MM.1S (cell line): ENCODE measurements at places on chromosomes 7 and 10.

DNA sequence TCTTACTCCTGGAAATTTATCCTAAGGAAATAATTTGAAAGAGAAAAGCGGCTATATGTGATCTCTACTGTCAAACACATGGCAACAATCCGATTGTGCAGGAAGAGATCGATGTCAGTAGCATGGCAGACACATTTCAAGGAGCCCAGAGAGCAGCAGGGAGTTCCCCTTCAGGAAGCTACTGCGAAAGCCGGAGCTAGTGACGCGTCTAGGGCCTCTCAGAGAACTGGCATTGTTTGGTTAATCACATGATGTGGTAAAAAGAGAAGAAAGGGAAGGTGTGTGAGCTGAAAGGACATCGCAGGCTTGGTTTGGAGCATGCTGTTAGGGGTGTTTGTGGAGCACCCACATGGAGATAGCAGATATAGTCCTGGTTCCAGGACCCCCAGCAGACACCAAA lies 74.9 kb downstream of the BEND7 start:
- no peak overlapping the region for H3K27ac ChIP-seq
- DNase-seq, result no peak
- H3K36me3 ChIP-seq, result no peaks in the 10 kb centered on the region
- no peaks in the 10 kb centered on the region for H3K27me3 ChIP-seq

- no peak overlapping the region for H3K4me3 ChIP-seq
- DNase-seq, result no peak
- H3K27ac ChIP-seq, result no peak overlapping the region
- no peaks in the 10 kb centered on the region for H3K27me3 ChIP-seq
Measured at GRCh38 chr7:120442838-120443237, 169.9 kb downstream of the KCND2 start.

- H3K36me3 ChIP-seq, result no peaks in the 10 kb centered on the region
- DNase-seq, result no peak
- H3K27me3 ChIP-seq, result no peaks in the 10 kb centered on the region
- H3K27ac ChIP-seq, result no peak overlapping the region
- H3K4me1 ChIP-seq, result no peaks in the 10 kb centered on the region
Measured at GRCh38 chr10:59317066-59317465, 45.3 kb downstream of the FAM13C start.

DNA sequence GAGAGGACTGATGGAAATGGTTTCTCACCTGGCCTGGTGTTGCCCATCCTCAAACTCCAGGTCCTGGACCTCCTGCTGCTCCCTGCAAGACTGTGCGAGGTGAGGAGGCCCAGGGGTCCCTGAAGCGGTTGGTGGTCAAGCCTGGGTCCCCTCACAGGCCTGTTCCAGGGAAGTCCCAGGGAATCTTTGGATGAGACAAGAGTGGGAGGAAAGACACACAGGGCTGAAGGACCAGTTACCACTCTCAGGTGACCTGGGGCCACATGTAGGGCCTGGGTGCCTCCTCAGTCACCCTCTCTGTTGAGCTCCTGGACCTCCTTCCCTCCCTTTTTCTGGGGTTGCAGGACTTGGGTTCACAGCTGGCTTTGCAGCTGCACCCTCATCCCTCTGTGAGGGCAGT lies 42.6 kb upstream of the CXCL12 start:
- no peak overlapping the region for H3K27ac ChIP-seq
- no peak for DNase-seq
- no peaks in the 10 kb centered on the region for H3K4me1 ChIP-seq
- H3K36me3 ChIP-seq, result no peaks in the 10 kb centered on the region
- H3K27me3 ChIP-seq, result no peaks in the 10 kb centered on the region
- H3K4me3 ChIP-seq, result no peak overlapping the region

DNA sequence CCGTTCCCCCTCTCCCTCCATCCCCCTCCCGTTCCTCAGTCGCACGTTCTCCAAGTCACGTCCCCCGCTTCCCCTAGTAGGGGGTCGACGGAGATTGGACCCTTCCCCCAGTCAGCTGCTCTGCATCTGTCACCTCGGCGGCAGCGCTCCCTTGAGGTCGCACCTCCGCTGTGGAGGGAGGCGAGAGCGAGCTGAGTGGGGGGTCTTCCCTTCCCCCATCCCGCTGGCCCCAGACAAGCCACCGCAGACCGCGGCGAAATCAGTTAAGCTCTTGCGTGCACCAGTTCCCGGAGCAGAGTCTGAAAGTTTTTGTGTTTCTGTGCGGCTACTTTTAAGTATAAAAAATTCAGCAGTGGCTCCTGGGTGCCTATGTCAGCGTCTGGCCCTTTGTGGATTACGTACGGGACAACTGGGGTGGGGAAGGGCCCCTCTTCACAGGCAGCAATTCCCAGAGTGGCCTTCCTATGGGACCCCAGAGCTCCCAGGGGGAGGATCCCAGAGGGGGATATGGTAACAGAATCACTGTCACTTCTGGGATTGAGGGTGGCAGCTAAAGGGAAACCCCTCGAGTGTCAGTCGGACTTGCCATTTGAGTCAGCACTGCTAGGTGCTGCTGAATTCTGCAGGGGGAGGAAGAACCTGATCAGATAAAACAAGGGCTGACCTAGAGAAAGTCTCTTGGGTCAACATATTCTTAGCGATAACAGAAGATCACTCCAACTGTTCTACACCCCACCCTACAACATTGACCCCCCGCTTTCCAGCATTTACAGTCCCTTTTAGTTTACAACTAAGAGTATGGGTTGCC lies 12.5 kb upstream of the DDIT4 start:
- H3K27ac ChIP-seq, result peak overlapping the region; percentile 99
- peak; percentile 82 for DNase-seq
- no peaks in the 10 kb centered on the region for H3K27me3 ChIP-seq
- H3K36me3 ChIP-seq, result no peaks in the 10 kb centered on the region

GRCh38 chr7:64515330-64515729 lies 47.5 kb downstream of the ZNF680 start:
- H3K27me3 ChIP-seq, result no peaks in the 10 kb centered on the region
- no peaks in the 10 kb centered on the region for H3K36me3 ChIP-seq
- no peak for DNase-seq
- H3K27ac ChIP-seq, result no peak overlapping the region

- no peak overlapping the region for H3K27ac ChIP-seq
- no peaks in the 10 kb centered on the region for H3K27me3 ChIP-seq
- H3K4me1 ChIP-seq, result no peaks in the 10 kb centered on the region
- H3K4me3 ChIP-seq, result peak overlapping the region; percentile 22; the same call in 1 of the 2 replicates
- no peaks in the 10 kb centered on the region for H3K36me3 ChIP-seq
Measured at GRCh38 chr7:23490357-23491135, 20.3 kb upstream of the IGF2BP3 start.

GRCh38 chr7:2843191-2843685 lies 870 bp downstream of the GNA12 start:
- H3K4me1 ChIP-seq, result no peaks in the 10 kb centered on the region
- DNase-seq, result no peak
- peak overlapping the region; percentile 71 for H3K4me3 ChIP-seq
- no peaks in the 10 kb centered on the region for H3K27me3 ChIP-seq

GRCh38 chr7:131959106-131959812 lies 402.8 kb upstream of the PODXL start:
- H3K27ac ChIP-seq, result no peak overlapping the region
- no peaks in the 10 kb centered on the region for H3K4me1 ChIP-seq
- no peaks in the 10 kb centered on the region for H3K36me3 ChIP-seq
- no peaks in the 10 kb centered on the region for H3K27me3 ChIP-seq
- H3K4me3 ChIP-seq, result no peak overlapping the region

DNA sequence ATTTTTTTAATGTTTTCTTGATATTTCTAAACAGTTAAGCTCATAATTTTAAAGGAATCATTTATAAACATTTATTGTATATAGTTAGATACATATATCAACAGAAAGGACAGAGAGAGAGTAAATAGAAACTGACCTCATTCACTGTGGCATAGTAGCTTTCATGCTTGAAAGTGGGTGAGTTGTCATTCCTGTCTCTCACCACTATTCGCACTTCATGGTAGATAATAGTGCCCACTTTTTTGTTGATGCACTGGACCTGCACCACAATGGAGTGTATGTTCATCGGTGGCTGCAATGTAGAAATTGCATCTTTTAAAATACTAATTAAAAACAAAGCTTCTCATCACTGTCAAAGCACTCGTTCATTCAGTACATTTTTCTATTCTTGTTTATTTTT lies 432.0 kb downstream of the PCDH15 start:
- no peak overlapping the region for H3K27ac ChIP-seq
- no peaks in the 10 kb centered on the region for H3K27me3 ChIP-seq
- no peak overlapping the region for H3K4me3 ChIP-seq
- H3K4me1 ChIP-seq, result no peaks in the 10 kb centered on the region

GRCh38 chr7:75064291-75064690 lies 9.3 kb downstream of the RCC1L start:
- DNase-seq, result no peak
- no peaks in the 10 kb centered on the region; the same call in 1 of the 2 replicates for H3K36me3 ChIP-seq
- no peaks in the 10 kb centered on the region for H3K27me3 ChIP-seq
- H3K4me1 ChIP-seq, result no peaks in the 10 kb centered on the region
- H3K4me3 ChIP-seq, result no peak overlapping the region
- H3K27ac ChIP-seq, result no peak overlapping the region

GRCh38 chr7:88826222-88826621 lies 30.7 kb upstream of the TEX47 start:
- H3K27me3 ChIP-seq, result no peaks in the 10 kb centered on the region
- H3K4me1 ChIP-seq, result peaks cover 22% of the 10 kb centered on the region
- no peak overlapping the region for H3K4me3 ChIP-seq
- DNase-seq, result peak; percentile 74
- no peak overlapping the region for H3K27ac ChIP-seq
- no peaks in the 10 kb centered on the region for H3K36me3 ChIP-seq

GRCh38 chr7:80649011-80649410 lies 10.6 kb downstream of the CD36 start:
- no peak overlapping the region for H3K27ac ChIP-seq
- no peaks in the 10 kb centered on the region for H3K36me3 ChIP-seq
- no peak overlapping the region for H3K4me3 ChIP-seq

GRCh38 chr7:108479118-108479517 lies 22.9 kb upstream of the NRCAM start:
- no peaks in the 10 kb centered on the region for H3K36me3 ChIP-seq
- H3K4me1 ChIP-seq, result no peaks in the 10 kb centered on the region
- no peaks in the 10 kb centered on the region for H3K27me3 ChIP-seq
- no peak for DNase-seq

- no peak for DNase-seq
- no peak overlapping the region for H3K4me3 ChIP-seq
- H3K36me3 ChIP-seq, result no peaks in the 10 kb centered on the region
- H3K27me3 ChIP-seq, result no peaks in the 10 kb centered on the region
- peak overlapping the region; percentile 48; the same call in 1 of the 2 replicates for H3K27ac ChIP-seq
- H3K4me1 ChIP-seq, result peaks cover 13% of the 10 kb centered on the region
Measured at GRCh38 chr10:10417671-10418070, 600.0 kb upstream of the CELF2 start.

DNA sequence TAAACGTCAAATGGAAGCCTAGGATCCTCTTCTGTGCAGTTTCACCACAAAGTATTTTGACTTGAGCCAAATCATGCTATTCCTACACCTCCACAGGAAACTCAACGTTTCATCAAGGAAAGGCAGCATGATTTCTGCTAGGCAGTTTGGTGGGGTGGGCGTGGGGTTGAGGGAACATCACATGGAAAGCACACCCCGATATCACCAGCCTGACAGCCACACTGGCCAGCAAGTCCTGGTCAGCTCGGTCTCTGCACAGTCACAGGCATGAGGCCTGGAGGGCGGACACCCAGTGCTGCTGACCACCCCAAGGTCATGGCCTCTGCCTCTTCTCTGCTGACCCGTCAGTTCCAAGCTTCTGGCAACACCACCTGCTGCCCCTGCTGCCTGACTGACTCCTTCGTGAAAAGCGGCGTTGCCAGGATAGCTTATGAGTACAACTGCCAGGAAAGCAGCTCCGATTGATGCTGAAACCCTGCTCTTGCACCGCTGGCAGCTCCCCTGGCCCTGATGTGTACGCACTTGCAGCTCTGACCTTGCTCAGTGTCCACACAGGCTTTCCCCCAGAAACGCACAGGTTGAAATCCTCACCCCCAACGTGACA lies 171.5 kb downstream of the DIP2C start:
- DNase-seq, result no peak
- H3K27me3 ChIP-seq, result no peaks in the 10 kb centered on the region
- peaks cover 36% of the 10 kb centered on the region for H3K4me1 ChIP-seq
- H3K36me3 ChIP-seq, result no peaks in the 10 kb centered on the region
- no peak overlapping the region for H3K27ac ChIP-seq

DNA sequence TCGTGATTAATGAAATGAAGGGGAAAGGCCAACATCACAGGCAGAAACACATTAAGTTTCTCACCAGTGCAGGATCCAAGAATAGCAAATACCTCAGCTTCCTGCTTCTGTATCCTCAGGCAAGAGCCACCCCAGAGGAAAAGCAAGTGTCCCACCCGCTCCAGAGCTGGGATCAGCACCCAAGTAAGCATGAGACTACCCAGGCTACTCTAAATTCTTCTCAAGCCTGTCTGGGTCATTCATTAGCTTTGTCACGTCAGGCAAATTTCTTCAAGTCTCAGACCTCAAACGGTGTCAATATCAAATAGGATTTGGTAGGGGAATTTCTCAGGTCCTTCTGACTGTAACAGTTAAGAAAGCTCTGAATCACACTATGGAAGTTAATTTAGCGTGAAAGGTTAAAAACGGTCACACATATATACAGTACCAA lies 59.0 kb downstream of the GNA12 start:
- no peak for DNase-seq
- no peaks in the 10 kb centered on the region for H3K36me3 ChIP-seq
- H3K4me3 ChIP-seq, result no peak overlapping the region
- no peak overlapping the region for H3K27ac ChIP-seq
- no peaks in the 10 kb centered on the region for H3K27me3 ChIP-seq

DNA sequence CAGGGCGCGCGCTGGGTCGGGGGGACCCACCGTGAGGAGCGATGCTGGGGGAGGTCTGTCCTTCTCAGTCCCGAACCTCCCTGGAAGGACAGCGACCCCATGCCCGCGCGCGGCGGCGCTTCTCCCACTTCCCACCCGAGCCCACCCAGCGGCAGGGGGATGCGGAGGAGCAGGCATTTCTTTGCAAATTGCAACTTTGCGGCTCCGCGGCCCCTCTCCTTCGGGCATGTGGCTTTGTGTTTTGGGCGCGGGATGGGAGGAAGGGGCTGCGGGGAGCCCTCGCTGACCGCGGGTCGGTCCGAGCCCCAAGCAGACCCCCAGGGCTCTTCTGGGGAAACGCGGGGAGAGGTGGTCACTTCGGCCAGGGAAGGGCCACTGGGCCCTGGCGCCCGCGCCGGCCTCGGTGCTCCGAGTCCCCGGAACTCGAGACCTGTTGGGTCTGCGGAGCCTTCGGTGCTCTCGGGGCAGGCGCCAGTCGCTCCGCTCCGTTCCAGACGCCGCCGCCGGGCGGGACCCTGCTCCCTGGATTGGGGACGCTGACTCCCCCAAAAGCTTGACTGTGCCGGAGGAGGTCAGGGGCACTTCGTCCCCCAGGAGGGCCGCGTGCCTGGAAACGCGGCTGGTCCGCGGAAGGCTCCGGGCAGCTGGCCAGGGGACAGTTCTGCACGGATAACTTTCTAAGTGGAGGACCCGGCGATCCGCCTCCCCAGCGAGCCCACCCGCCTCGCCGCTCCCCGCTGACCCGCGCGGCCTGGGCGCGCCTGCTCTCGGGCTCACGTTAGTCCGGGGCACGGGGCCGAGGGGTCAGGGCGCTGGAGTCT lies 164.2 kb upstream of the DPP6 start:
- no peaks in the 10 kb centered on the region for H3K27me3 ChIP-seq
- H3K36me3 ChIP-seq, result no peaks in the 10 kb centered on the region
- no peak overlapping the region for H3K27ac ChIP-seq
